Endodermal cell (in vitro differentiated cells): ENCODE measurements at places on chromosomes 13 and 19. TPM values are rescaled to one million over a fixed set of nuclear protein-coding genes. Genes with fewer than 3 reads are reported as not detected.

GRCh38 chr13:90246687-90247345, 1100.7 kb upstream of the MIR17HG start:
- DNase-seq, result no peak

GRCh38 chr19:15636026-15636425, 4.7 kb upstream of the CYP4F3 start:
- no peak for DNase-seq

- no peak for DNase-seq
Measured at GRCh38 chr13:95156208-95156607, 145.0 kb downstream of the ABCC4 start.

- peak; percentile 8 for DNase-seq
Measured at GRCh38 chr19:46915386-46915785, 54.6 kb downstream of the ARHGAP35 start.

GRCh38 chr13:78820541-78820940, 161.6 kb upstream of the OBI1 start:
- DNase-seq, result no peak

DNA sequence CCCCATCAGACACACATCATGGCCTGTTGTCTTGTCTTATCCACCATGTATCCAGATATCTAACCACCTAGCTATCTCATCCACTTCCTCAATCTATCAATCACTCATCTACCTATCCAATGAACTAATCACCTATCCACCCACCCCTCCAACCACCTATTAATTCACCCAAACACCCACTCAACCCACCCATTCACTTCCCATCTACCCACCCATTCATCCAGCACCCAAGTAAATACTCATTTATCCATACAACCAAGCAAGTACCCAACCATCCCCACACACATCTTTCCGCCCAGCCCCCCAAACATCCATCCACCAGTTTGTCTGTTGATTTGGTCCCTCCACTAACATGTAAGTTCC, 753 bp upstream of the WIZ start:
- DNase-seq, result no peak

GRCh38 chr13:42170029-42170428, 101.9 kb upstream of the AKAP11 start:
- peak; percentile 82 for DNase-seq

DNA sequence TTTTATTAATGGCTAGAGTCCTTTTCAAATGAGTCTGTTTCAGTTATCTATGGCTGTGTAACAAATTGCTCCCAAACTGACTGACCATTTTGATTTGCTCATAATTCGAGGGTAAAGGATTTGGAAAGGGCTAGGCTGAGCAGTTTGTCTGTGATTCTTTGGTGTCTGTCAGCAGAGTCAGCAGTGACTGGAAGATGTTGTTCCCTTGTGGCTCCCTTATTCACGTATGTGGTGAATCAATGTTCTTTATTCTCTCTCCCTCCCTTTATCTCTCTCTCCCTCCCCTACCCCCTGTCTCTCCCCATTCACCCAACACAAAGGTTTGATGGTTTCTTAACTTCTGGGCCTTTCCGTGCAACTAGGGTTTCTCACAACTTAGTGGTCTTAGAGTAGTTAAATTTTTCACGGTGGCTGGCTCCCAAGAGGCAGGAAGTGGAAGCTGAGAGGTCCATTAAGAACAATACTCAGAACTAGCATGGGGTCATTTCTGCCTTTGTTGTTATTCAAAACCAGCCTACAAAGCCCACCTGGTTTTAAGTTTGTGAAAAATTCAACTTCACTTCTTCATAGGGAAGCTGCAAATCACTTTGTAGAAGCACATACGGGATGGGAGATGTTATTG, 772.5 kb upstream of the SLITRK1 start:
- DNase-seq, result peak; percentile 79

GRCh38 chr13:50651922-50652321, 191.6 kb downstream of the DLEU7 start:
- no peak for DNase-seq

DNA sequence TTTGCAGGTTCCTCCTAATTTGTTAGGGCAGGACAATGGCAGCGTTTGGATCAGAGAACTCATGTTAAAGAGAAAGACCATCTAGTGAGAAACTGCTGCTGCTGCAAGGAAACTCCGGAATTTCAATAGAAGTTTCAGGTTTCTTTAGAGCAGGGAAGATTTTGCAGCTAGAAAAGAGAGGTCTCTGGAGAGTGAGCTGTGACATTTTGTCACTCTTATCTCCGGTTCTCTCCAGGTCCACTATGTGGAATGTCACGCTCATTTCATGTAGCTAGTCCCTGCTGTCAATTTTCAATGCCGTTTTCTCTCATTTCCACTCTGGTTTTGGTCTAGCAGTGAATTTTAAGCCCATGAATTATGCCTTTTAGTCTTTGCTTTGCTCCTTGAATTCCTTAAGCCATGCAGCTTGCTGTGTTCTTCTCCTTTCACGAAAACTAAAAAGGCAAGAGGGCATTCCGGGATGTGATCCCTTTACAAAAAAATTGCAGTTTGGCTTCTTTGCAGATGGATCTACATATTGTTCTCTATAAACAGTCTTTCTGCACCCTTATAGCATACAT, 46.7 kb upstream of the POSTN start:
- DNase-seq, result peak; percentile 63

GRCh38 chr19:33726756-33727155, 69.9 kb upstream of the KCTD15 start:
- DNase-seq, result no peak

DNA sequence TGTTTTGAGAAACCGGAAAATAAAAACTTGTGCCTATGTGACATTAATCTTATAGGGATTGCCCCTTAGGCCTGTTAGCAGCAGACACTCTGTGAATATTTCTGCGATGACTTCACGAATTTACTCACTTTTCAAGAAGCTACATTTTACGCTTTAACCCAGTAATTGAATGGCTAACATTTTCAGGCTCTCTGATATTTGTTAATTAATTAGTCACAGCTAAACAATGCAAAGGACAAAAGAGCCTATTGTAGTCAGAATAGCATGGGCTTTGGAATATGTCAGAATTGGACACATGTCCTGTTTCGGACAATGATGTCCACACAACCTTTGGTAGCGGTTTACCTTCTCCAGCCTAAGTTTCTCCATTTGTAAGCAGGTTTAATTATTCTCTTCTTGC, 506.6 kb downstream of the EFNB2 start:
- no peak for DNase-seq

ZNF491 gene
- 0.82 to 2.1 TPM (median 1.9 TPM) in 3 replicates for total RNA-seq

PGLYRP1 gene
- total RNA-seq, result not detected in 2 replicates

ZNF14 gene
- 8.7 to 11.0 TPM (median 9.7 TPM) in 3 replicates for total RNA-seq

CRX gene
- 0.44 to 10.2 TPM (median 0.74 TPM) in 3 replicates for total RNA-seq
